ENCODE measurements at places on chromosomes 1 and 21.

GRCh38 chr1:155219592-155220031 lies 11.1 kb downstream of the MTX1 start:
- DNase-seq: no peak

- peak; percentile 54 for DNase-seq
These were observed 6.0 kb downstream of the HES3 start for GRCh38 chr1:6249739-6250689.

GRCh38 chr1:93448983-93449804 lies 1.3 kb downstream of the FNBP1L start:
- peak; percentile 29 for DNase-seq

- peak; percentile 20 for DNase-seq
These were observed 37.3 kb upstream of the SIPA1L2 start for GRCh38 chr1:232667094-232667777.

DNA sequence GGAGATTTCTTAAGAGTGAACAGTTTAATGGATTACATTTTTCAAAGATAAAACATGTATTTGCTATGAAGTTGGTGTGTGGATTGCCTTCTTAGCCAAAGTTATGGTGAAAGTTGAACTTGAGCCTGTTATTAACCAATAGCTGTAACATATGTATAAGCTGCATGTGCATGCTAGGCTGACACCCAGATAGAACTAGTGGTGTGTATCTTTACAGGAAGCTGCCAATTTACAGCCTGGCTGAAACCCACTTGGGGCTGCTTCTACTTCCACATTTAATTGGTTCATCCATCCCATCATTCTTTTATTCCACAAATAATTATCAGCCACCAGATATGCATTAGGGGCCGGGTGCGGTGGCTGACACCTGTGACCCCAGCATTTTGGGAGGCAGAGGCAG lies 3.3 kb downstream of the PLA2G5 start:
- DNase-seq: no peak

All from RPMI8226 (cell line).